Memory B cell (primary cell): ENCODE measurements at places on chromosomes 7 and 10.

DNA sequence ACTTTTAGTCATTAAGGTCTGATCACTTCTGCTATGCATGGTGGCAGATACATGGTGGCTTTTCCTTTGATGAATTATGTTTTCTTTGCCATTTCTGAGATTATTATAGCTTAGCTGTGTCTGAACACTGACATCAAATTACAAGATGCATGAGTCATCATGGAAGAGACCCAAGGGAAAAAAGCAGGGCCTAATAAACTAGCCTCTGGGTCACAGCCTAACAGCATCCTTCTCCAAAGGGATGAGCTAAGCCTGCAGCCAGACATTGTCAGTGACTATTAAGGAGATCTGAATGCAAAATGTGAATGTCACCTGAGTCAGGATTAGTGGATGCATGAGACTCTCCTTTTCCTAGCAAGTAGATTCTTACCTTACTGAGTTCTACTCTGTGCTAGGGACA, 19.1 kb upstream of the OGDHL start:
- no peak for DNase-seq

DNA sequence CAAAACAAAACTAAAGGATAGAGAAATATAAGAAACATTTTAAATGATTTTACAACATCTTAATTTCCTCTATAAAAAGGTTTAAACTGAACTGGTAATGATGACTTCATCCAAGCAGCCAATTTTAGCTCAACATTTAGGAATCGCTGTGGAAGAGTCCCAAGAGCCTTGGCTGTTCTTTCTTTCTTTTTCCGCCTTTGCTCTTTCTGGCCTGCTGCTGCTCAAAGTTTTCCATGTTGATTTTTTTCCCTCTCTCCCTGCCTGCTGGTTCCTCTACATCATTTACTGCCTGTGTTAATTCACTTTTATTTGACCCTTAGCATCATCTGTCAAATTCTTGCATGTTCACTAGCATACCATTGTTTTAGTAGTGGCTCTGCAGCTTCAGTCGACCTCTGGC, 146.9 kb downstream of the EVX1 start:
- no peak for DNase-seq

DNA sequence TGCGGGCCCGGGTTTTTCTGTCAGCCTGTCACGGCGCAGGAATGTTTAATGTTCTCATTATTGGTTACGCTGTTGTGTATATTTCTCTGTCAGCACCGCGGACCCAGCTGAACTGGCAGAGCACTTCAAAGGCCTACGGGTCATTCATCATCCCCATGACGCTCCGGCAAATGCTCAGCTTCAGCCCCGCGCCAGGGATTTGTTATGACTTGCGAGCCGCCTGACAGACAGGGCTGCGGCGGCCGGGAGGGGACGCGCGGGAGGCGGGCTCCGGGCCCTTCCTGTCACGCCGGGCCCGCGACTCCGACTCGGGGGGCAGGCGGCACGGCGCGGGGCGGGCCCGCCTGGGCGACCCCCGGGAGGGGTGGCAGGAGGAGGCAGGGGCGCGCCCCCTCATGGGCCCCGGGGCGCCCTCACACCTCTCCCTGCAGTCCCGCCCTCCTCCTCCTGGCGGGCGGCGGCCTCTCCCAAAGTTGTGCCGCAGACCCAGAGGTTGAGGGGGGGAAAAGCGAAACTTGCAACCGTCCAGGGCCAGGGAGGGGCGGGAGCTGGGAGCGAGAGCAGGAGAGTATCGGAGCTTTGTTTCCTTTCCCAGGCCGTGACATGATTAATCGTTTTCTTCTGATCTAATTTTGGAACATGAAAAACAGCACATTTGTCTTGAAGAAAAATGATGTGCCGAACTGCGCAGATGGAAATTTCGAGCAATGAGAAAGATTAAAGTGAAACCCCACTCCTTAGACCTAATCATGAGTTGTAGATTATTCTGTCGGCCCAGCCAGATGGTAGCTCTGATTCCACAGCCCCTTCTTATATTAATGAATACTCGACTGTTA, 59.3 kb upstream of the COMTD1 start:
- peak; percentile 55 for DNase-seq

- no peak for DNase-seq
Observed at GRCh38 chr7:144759653-144760052, 76.2 kb downstream of the TPK1 start.

DNA sequence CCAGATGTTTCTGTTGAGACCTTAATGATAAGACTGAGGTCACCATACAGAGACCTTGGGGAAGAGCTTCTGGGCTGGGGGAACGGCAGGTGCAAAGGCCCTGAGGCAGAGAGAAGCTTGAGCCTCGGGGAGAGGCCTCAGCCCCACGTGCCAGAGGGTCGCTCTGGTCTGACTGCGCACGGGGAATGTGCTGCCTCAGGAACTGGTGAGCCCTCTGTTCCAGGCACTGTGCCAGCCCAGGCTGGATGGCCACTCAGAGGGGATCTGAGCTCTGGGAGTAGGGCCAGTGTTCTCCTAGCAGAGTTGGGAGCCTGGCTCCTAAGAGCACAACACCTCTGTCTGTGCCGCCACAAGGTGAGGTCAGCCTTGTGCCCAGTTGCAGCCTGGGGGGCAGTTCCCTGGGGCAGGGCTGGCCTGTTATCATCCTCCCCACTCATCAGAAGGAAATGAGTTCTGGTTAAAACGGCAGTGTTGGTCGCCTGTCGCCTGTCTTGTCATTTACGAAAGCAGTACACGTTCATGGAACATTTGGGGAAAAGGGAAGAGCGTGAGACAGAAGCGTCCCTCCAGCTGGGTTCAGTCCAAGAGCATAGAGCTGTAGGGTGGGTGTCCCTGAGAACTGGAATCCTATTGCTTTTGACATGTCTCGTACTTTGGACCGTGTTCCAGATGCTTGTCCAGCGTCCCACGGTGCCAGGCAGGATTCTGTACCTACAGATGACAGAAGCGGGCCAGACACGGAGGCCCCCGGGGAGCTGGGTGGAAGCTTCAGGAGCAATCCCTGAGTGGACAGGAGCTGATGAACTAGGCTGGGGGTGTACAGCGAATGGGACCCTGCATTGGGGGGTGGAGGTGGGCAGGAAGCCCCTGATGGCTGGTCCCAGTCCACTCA, 4.3 kb downstream of the TTYH3 start:
- no peak for DNase-seq

- DNase-seq: peak; percentile 11
Observed at GRCh38 chr10:23095966-23096801, 805 bp downstream of the MSRB2 start.

- DNase-seq: no peak
Observed at GRCh38 chr7:4661871-4662270, 20.2 kb upstream of the FOXK1 start.

- no peak for DNase-seq
Observed at GRCh38 chr7:93992421-93993110, 11.6 kb downstream of the BET1 start.
